HuH-7 (cell line): ENCODE measurements at places on chromosomes 13 and 19.

- no peak for DNase-seq
These were observed 19.5 kb downstream of the CHERP start for GRCh38 chr19:16522559-16523377.

- DNase-seq, result no peak
These were observed 16.0 kb downstream of the CDX2 start for GRCh38 chr13:27952876-27953675.

- no peak for DNase-seq
These were observed 10.5 kb downstream of the LPAR6 start for GRCh38 chr13:48402325-48402932.

DNA sequence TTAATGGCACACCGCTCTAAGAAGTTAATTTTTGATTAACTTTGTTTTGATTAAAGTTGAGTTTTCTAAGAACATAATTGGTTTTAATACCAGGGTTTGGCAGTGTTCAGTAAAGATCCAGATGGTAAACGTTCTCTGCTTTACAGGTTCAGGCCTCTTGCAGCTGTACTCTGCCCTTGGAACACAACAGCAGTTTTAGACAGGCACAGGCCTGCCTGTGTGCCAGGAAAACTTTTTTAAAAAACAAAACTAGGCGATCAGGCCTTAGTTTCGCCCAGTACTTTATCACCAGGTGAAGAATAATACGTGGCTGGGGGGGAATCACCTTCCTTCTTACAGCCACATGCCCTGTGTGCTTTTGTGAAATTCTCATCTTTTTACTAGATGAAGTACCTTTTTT, 38.0 kb upstream of the TEX29 start:
- DNase-seq, result no peak

GRCh38 chr13:90315061-90315460, 1032.4 kb upstream of the MIR17HG start:
- no peak for DNase-seq
